DMS79 treated with DMSO at 0.1 percent for 48 hours (cell line): ENCODE measurements at places on chromosomes 12 and 14.

DNA sequence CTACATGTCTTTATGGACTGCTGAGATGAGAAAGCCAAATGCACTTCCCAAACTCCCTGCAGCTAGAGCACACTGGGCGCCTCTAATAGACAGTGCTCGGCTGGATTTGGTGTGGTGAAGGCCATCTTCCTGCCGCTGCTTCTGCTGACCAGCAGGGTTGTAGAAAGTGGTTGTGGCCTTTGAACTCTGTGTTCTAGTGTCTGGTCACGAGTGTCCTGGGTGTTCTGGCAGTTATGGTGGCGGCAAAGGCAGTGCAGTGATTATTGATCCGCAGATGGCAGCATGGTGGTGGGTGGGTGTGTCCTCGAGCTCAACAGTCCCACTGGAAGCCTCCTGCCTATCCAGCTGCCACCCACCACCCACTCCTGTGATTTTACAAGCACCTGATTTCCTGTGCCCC is 43.4 kb downstream of the SMIM41 start:
- DNase-seq = no peak

GRCh38 chr12:108551535-108551934 is 9.4 kb downstream of the SART3 start:
- no peak for DNase-seq

DNA sequence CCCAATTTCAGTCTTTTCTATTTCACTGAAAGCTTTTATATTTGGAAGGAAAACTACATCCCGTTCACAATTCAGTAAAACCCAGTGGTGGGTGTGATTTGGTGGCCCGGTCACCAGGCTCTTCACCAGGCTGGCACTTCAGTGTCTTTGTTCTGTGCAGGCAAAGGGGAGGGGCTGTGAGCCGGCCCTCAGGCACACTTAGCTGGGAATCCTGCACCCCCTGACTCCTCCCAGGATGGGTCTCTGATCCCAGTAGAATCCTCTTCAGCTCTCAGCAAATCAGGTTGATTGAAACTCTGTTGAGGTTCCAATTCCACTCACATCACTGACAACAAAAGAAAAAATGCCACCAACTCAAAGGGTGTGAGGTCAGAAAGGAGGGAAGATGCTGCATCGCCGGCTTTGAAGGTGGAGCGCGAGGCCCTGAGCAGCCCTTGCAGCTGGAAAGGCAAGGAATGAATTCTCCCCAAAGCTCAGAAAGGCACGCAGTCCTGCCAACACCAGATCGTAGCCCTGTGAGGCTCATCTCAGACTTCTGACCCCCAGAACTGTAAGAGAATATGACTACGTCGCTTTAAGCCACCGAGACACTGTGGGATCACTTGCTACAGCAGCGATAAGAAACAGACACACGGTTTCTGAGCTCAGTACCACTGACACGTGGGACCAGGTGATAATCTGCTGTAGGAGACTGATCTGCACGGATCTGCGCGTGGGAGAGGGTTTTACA is 166.6 kb downstream of the PIWIL1 start:
- no peak for DNase-seq

- DNase-seq = no peak
Measured at GRCh38 chr12:125110641-125111360, 45.6 kb downstream of the AACS start.

DNA sequence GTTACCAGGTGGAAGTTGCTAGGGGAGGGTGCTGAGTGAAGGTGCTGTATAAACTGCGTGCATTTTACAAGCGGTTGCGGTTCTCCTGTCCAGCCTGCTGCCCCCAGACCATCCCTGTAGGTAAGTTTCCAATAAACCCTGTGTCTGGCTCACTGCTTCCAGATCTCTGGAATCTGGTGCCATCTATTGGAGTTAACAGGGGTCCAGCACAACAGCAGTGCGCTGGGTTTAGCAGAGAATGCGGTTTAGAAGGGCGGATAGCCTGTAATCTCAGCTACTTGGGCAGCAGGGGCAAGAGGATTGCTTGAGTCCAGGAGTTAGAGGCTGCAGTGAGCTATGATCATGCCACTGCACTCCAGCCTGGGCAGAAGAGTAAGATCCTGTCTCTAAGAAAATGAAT is 4.9 kb downstream of the AACS start:
- no peak for DNase-seq

DNA sequence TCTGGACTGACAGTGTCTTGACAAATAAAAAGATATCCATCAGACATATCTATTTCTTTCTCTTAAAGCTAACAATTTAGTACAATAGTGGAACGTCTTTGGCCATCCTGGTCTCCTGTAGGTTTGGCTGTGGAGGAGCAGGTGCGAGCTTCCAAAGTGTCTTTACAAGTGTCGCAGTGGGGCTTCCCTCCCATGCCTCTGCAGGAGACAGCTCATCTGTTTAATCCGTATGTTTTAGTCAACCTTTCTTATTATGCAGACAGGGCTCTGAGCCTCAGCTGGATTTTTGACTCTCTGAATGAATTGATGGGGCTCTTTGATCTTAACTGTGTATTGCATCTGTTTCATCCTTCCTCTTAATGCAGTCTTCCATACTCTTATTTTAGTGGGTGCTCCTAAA is 57.5 kb downstream of the RMST start:
- no peak for DNase-seq

DNA sequence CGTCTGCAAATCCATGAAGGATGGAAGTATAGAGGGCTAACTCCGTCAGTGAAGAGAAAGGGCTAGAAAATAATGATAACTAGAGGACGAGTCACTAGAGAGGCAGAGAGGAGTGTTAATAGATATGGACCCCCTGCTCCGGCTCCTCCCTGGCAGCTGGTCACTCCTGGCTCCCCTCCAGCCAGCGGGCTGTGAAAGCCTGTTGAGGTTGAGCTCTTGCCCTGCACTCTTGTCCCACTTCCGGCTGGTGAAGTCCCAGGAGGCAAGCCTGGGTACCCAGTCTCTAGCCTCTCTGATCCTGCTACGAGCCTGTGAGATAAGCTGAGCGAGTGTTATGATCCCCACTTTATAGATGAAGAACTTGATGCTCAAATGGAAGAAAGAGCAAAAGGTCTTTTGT is 90.3 kb downstream of the RFX4 start:
- peak; percentile 27 for DNase-seq

GRCh38 chr14:68814539-68815297 is 21.9 kb upstream of the ZFP36L1 start:
- DNase-seq = peak; percentile 94

DNA sequence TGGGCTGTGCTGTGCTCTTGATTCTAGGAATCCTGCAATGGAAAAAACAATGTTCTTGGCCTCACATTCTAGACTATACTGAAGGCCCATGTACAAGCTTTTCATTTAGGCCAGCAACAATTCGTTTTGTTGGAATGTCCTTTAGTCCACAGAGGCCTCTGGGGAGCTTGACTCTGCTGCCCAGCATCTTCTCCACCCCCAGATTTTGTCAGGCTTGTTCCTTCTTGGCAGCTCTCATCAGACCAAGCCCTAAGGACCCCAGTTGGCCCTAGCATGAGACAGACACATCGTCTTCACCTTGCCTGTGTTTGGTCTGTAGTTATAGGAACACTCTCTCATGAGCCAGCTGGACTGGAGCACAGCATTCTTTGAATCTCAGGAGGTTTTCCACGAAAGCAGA is 300.1 kb downstream of the VRK1 start:
- DNase-seq = no peak

DNA sequence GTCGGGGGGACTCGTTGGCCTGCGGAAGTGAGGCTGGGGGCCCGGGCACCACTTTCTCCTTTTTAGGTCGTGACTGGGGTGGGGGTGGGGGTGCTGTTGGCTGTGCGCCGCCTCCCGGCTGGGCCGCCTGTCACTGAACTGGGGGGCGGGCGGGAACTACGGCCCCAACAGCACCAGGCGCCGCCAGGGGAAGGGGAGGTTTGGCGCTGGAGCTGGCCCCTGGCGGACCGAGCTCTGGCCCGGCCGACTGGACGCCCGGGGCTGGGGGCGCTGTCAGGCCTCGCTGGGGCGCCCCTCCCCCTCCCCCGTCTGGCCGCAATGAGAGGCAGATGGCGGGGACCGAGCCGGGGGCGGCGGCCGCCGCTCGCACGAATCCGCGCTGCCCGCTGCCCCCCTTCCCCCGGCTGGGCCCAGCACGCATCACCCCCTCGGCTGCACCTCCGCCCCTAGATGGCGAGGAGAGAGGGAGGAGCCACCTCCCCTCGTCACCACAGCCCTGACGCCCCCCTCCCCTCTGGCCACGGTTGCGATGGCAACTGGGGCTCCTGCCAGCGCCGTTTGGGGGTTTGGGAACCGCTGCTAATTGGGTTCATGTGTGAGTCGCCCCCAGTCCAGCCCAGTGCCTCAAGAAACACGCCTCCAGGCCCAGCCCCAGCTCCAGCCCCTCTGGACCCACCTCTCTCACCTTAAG is 723 bp downstream of the NFATC4 start:
- DNase-seq = peak; percentile 85

GRCh38 chr14:73261075-73261474 is 23.8 kb downstream of the PAPLN start:
- DNase-seq = no peak

- DNase-seq = no peak
Measured at GRCh38 chr12:31832740-31833729, 104.2 kb upstream of the AMN1 start.

DNA sequence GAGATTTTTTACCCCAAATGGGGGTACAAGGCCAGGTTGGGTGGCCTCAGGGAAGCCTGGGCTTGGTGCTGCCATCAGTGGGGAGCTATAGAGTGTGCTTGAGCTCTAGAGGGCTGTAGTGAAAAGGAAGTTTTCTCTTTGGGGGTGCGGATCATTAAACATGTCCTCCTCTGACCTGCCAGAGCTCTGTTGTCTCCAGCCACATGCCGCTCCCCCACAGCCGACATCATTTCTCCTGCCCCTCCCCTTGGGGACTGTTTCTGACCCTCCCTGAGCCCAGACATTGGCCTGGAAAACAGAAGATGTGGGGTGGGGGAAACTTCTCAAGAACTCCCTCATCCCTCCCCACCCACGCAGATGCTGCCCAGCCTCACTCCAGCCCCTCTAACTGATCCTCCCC is 25.3 kb downstream of the DTX1 start:
- DNase-seq = no peak

DNA sequence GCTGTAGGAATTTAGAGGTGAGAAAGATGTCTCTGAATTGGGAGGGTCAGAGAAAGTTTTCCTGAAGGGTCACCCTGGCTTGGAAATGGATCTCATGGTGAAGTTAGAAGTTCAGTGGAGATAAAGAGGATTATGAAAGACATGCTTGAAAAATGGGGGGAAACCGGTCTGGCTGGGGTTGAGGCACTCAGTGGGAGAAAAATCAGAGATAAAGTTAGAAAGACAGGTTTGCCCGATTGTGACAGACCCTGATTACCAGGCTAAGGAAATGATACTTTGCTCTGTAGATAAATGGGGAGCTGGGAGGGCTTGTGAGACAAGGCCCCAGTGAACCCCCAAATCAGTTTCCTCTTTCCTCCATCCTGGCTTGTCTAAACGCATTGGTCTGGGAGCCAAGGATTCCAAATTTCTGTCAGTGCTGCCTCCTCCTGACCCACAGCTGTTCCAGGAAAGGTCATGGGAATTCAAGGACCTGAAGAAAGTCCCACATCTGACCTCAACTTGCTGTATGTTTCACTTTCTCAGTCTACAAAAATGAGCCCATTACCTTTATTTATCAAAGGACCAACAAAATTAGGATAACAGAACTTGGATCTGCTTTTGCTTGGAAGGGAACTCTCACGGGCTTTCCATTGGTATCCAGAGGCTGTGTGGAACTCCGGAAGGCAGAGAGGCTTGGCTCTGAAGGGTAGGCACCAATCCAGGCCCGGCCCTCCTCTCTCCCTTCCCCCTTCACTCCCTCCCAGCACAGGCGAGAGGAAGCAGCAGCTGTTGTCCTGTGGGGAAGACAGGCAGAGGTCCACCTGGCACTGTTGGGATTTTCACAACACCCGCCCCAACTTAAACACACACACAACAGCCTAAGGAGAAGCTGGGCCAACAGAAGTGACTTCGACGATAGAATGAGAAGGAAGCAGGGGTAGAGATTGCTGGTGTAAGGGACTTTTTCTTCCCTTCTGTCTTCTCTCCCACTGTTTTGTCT is 3.4 kb upstream of the RNASE7 start:
- DNase-seq = no peak

GRCh38 chr14:102574281-102575159 is 17.9 kb upstream of the RCOR1 start:
- DNase-seq = no peak

DNA sequence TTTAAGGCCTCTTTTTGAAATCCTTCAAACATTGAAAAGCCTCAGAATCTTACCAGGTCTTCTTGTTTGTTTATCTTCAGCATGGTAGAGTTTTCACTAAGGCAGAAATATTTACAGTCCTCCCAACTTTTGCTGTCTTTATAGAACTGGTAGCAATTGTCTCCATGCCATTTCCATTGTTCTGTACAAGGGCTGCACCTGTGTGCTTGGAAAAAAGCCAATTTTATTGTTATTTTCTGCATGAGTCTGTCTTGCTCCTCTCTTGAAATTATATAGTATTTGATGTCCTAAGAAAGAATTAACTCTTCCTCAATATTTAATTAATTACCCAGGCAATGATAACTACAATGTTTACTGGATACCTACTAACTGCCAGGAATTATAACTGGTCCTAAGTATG is 23.3 kb downstream of the CLEC1A start:
- no peak for DNase-seq

GRCh38 chr12:108516511-108517275 is 1.6 kb downstream of the FICD start:
- DNase-seq = no peak

DNA sequence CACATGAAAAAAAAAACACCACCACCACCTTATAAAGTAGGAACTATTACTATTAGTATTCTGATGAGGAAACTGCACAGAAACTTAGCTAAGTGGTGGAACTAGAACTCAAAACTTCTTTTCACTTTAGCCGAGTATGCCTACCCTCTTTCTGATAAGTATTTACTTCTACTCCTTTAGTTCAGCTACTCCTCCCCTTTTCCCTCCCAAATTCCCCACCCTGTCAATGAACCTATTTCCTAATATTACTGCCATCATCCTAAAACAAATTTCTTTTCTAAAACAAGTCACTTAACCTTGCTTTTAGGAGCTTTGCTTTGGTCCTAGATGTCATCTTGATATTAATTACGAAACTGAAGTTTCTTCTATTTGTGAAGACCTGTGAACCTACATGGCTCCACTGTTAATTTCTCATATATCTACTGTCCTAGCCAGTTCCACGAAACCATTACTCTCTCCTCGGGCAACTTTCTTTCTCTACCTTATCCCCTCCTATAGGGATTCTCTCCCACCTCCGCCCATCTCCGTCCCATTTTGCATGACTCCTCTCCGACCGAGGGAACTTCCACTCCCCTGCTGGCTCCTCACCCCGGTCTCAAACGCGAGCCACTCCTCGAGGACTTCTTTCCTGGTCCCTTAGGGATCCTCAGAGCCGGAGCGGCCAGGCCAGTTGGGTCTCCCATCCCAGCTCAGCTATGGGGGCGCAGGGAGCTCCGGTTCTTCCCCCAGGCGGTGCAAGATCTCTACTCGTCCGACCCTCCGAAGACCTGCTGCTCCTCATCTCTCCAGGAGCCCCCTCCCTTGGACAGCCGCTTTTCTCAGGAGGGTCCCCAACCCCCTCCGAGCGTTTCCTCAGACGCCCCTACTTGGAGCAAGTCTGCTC is 1.1 kb downstream of the NUMB start:
- DNase-seq = peak; percentile 42
